T-helper 2 cell (primary cell): ENCODE measurements at places on chromosomes 16 and 17.

DNA sequence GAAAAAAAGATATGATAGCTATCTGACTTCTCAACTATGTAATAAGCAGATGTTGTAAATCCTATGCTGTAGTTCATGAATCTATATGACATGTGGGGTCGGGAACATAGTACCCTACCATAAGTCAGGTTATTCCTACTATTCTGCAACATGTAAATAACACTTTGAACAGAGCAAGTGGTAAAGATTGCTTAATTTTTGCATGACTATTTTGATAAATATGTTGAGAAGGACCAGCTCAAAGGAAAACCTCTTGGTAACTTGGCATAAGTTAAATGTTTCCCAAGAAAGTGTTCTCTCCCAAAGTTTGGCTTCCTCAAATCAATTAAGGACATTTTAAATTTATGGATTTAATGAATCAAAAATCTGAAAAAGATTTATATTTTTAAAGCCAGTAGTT is 62.1 kb downstream of the ABHD15 start:
- DNase-seq, result no peak

- no peak for DNase-seq
Measured at GRCh38 chr17:59874376-59874775, 18.4 kb downstream of the TUBD1 start.

DNA sequence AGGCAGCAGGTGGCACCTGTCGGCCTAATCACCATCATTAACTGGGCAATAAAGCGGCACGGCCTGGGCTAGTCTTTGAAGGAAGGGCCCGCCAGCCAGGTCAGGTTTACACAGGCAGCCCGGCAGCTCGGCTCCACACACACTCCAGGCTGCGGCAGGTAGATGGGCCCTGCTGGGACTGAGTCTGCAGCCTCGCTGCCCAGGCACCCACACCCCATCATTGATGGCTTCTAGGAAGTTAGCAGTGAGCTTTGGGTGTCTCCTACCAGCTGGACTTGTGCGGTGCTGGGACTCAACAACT is 6.8 kb upstream of the FOXN1 start:
- DNase-seq, result no peak

- no peak for DNase-seq
Measured at GRCh38 chr16:79754081-79754480, 153.5 kb upstream of the MAF start.

- DNase-seq, result no peak
Measured at GRCh38 chr16:3950343-3951193, 70.1 kb upstream of the CREBBP start.

DNA sequence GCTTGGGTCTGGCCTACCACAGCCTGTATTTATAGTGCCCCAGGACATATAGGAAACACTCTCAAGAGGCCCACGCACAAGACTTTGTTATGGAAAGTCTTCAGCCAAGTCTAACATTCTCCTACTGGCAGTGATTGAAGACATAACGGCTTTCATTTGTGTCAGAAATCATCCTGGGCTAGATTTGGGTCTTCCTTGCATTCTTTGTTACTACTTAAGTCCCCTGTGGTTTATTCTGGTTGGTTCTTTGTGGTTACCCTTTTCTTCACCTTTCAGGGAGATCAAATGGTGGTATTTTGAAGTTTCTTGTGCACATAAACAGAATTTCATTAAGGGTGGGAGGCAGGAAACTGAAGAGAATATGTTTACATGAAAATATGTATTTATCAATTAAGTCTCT is 37.7 kb downstream of the REXO5 start:
- DNase-seq, result peak; percentile 7

- DNase-seq, result no peak
Measured at GRCh38 chr16:61182391-61182790, 853.8 kb downstream of the CDH8 start.

GRCh38 chr17:42783062-42783790 is 2.8 kb downstream of the WNK4 start:
- DNase-seq, result no peak

- no peak for DNase-seq
Measured at GRCh38 chr16:79472426-79472825, 128.1 kb downstream of the MAF start.

- DNase-seq, result no peak
Measured at GRCh38 chr16:104928-105327, 26.9 kb downstream of the MPG start.

GRCh38 chr16:2176047-2176446 is 20.4 kb downstream of the CASKIN1 start:
- no peak for DNase-seq

DNA sequence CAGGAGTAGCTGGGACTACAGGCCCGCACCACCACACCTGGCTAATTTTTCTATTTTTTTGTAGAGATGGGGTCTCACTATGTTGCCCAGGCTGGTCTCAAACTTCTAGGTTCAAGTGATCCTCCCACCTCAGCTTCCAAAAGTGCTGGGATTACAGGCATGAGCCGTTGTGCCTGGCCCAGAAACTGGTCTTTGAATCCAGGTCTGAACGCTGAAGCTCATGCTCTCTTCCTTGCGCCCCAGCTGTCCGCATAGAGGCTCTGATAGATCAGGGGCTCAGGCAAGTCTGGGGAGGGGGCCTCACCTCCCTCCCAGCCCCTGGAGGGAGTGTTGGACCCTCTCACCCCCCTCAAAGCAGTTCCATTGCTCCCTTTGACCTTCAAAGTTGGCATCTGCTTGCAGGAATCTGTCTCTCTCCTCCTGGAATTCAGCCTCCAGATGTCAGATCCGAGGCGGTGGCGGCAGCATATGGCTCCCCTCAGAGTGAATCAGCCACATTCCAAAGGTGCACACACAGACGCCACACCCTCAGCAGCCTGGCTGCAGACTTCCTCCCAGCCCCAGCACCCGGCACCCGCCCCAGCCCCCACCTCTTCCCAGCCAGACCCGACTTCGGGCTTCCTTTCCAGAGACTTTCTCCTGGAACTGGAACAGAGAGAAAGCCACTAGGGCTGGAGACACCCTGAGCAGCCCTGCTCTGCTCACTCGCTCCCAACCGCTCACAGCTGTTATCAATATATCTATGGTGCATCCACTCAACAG is 16.9 kb upstream of the GLIS2 start:
- no peak for DNase-seq

DNA sequence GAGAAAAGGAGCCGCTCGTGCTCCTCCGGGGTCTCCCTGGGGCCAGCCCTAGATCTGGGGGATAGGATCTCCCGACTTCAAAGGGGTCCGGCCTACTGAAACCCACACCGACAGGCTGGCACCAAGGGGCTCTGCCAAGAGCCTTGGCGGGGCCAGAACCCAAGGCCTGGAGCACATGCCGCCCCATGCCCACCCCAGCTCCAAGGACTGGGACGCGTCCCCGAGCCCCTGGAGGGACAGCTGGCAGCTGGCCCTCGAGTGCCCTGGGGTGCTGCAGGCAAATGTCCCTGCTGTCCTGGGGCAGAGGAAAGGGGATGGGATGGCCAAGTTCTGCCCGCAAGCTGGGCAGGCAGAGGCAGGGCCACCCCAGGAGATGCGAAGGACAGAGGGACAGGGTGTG is 31.8 kb upstream of the ZFPM1 start:
- DNase-seq, result no peak

GRCh38 chr17:38892083-38892482 is 22.2 kb downstream of the LASP1 start:
- DNase-seq, result no peak

DNA sequence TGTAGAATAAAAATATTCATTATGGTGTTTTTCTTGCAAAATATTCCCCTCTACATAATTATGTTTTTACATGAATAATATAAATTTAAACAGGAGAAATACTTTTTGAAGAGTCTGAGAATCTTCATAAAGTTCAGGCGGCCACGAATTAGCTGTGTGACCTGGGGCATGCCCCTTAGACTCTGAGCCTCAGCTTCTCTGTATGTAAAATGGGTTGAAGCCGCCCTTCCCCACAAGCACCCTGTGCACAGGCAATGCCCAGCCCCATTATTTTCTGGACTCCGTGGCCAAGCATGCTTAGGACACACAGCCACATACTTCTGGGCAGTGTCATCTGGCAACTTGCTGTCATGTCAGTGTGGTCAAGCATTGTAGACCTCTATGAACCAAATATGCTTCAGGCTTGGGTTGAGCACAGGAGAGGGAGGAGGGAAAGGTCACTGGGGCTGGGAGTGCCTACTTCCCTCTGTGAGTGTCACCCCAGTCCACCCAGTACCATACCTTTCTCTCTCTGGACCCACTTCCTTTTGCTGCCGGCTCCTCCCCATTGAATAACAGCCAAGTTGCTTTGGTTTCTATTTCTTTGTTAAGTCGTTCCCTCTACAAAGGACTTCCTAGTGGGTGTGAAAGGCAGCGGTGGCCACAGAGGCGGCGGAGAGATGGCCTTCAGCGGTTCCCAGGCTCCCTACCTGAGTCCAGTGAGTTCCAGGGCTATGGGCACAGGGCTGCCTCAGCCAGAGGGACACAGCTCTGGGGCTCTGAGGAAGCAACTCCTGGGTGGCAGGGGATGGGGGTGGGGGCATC is at the start of gene LGALS9:
LGALS9 (plus strand) TSS at position 582 of the 804 bp plus-strand sequence; CDS start at position 660, 78 bp downstream.
- DNase-seq, result peak; percentile 16

DNA sequence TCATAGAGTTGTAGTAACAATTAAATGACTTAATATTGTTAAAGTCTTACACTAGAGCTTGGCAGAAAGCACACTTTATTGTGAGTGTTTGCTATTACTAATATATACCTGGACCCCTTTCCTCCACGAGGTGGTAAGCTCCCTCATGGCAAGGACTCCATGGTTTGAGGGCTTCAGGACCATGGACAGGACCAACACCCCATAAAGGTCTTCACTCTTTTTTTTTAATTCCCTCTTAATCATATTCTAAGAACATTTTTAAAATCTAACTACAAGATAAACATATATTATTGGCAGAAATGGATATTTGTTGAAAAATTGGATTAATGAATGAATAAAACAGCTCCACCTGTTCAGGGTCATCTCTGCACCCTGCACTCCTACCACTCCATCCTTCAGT is 154.5 kb downstream of the CBLN1 start:
- no peak for DNase-seq

- no peak for DNase-seq
Measured at GRCh38 chr17:31394544-31394943, 3.1 kb downstream of the RAB11FIP4 start.

DNA sequence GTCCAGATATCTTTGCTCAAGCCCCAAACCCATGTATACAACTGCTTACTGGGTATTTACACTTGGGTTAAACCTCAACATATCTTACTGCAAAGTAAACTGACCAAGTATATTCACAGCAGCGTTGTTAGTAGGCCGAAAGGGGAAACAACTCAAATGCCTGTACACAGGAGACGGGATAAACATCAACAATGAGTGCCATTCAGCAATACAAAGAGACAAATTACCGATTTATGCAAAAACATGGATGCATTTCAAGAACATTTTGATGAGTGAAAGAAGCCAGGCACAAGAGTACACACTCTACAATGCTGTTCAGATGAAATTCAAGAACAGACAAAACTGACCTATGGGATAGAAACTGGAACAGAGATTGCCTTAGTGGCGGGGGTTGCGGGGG is 136.3 kb upstream of the CACNG3 start:
- no peak for DNase-seq

- DNase-seq, result no peak
Measured at GRCh38 chr17:55895112-55895759, 144.4 kb downstream of the PCTP start.

DNA sequence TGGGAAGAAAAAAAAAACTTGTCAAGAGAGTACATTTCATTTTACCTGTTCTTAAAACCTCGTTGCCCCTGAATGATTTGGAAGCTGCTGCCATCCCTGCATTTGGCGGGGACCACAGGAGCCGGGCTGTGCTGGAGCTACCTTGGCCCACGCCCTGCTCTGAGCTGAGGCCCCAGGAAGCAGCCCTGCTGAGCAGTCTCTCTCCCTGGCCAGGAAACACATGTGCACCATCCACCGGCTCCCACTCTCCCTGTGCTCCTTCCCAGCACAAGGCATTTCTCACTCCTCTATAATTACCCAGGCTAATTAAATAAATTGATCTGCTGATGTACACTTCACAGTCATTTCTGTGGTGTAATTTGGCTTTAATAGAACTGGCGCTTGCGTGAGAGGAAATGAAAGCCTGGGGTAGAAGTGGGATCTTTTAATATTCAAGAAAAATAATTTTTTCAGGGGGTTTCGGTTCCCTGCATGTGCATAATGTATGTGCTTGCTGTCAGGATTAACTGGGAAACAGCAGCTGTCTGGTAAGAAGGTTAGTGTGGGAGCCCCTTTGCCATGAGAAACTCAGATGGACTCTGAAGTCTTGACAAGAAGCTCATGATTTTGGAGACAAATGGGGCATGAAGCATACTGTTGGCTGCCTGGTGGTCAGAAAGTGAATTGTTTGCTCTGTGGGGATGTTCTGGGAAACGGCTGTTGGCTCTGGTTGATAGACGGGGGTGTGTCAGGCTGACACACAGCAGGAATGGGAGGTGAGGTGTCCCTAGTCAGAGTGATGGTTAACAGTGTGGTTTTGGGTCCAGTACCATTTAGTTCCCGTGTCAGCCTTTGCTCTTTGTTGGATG is 252.3 kb upstream of the EEF2KMT start:
- no peak for DNase-seq
